Pericardium fibroblast (primary cell): ENCODE measurements at places on chromosomes 4 and X. TPM values are rescaled to one million over a fixed set of nuclear protein-coding genes. Genes with fewer than 3 reads are reported as not detected.

Gene MED12
- total RNA-seq: 14.5 and 39.3 TPM in 2 replicates

Gene ZNF182
- 1.8 and 2.2 TPM in 2 replicates for total RNA-seq

Gene BEX5
- not detected in 2 replicates for total RNA-seq

Gene PIGA
- total RNA-seq: 3.9 and 5.0 TPM in 2 replicates

Gene CHRDL1
- total RNA-seq: 3.5 and 26.6 TPM in 2 replicates

Gene ETDA
- total RNA-seq: not detected in 2 replicates

Gene SNX12
- 46.2 and 56.9 TPM in 2 replicates for total RNA-seq

Gene DGAT2L6
- not detected in 2 replicates for total RNA-seq
